ENCODE measurements at places on chromosomes 2 and 18.

GRCh38 chr2:121810959-121811853, 55.8 kb downstream of the TSN start:
- DNase-seq = peak; percentile 58

- no peak for DNase-seq
Measured at GRCh38 chr2:47695800-47696477, 87.0 kb upstream of the MSH6 start.

GRCh38 chr2:234393354-234393753, 103.5 kb downstream of the ARL4C start:
- no peak for DNase-seq

GRCh38 chr2:195049372-195050031, 607.5 kb upstream of the SLC39A10 start:
- DNase-seq = no peak

DNA sequence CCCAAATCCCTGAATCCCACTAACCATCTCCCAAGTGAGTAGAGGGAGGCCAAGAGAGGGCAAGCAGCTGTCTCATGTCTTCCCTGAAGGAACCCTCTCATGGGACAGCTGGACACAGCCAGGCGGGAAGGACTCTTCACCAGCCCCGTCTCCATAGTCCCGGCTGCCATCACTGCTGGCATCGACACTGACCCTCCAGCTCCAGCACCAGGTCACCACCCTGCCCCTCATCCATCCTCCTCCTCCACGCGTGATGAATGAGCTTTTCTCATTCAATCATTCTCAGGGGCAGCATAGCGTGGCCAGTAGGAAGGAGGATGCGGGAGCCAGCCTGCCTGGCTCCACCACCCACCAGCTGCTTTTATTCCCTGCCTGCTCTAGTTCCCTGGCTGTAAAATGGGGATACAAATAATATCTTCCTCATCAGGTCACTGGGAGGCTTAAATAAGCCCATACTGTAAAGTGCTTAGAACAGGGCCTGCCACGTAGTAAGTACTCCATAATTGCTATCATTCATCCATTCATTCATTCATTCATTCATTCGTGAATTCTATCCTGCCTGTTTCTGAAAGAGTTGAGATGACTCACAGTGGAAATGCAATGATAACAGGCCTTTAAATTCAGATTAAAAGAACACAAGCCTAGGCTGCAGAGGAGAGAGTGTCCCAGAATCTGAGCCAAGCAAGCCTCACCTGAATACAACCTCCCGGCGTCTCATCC, 30.5 kb upstream of the FOSL2 start:
- no peak for DNase-seq

GRCh38 chr18:39661856-39662366, 2096.3 kb upstream of the CELF4 start:
- no peak for DNase-seq

- DNase-seq = peak; percentile 71
Measured at GRCh38 chr2:225124311-225125017, 82.2 kb upstream of the DOCK10 start.

DNA sequence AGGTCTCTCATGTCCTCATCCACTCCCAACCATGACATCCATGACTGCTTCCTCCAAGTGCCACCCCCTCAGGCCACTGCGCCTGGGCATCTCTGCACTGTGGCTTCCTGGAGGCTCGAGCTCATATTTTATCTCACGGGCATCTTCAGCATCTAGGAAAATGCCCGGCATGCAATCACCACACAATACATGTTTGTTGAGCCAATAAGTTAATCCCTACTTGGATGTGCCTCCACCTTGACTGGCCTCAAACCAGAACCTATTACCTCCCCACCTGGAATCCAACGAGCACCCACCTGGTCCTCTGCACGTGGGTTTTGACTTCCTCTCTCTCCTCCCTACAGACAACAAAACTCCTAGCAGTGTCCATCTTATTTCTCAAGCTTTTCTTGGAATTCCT, 198.9 kb upstream of the REV1 start:
- DNase-seq = no peak

- no peak for DNase-seq
Measured at GRCh38 chr2:232891621-232892071, 21.6 kb downstream of the SNORC start.

- DNase-seq = peak; percentile 86
Measured at GRCh38 chr2:61853847-61854563, at the start of gene FAM161A. FAM161A (minus strand) TSS chr2:61854060; CDS start chr2:61854041, 19 bp downstream.

- no peak for DNase-seq
Measured at GRCh38 chr18:26654616-26655524, 106.5 kb upstream of the KCTD1 start.

DNA sequence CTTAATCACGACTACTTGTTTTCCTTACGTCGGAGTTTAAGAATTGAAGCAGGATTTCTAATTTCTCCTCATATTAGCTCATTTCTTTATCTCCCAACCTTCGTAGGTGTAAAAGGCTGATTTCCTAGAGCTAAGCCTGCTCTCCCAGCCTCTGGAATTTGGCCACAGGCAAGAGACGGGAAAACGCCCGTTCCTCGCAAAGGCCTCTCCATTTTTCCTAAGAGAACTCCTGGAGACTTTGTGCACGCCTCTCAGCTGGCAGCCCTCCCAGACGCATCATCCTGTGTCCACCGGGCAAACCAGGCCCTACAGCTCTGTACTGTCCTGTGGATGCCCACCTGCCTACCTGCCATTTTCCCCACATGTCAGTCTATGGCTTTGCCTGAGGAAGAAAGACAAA, 106.3 kb downstream of the FTCDNL1 start:
- no peak for DNase-seq

- no peak for DNase-seq
Measured at GRCh38 chr2:8445580-8445979, 236.3 kb upstream of the ID2 start.

GRCh38 chr2:16216558-16216945, 276.2 kb downstream of the MYCN start:
- no peak for DNase-seq

DNA sequence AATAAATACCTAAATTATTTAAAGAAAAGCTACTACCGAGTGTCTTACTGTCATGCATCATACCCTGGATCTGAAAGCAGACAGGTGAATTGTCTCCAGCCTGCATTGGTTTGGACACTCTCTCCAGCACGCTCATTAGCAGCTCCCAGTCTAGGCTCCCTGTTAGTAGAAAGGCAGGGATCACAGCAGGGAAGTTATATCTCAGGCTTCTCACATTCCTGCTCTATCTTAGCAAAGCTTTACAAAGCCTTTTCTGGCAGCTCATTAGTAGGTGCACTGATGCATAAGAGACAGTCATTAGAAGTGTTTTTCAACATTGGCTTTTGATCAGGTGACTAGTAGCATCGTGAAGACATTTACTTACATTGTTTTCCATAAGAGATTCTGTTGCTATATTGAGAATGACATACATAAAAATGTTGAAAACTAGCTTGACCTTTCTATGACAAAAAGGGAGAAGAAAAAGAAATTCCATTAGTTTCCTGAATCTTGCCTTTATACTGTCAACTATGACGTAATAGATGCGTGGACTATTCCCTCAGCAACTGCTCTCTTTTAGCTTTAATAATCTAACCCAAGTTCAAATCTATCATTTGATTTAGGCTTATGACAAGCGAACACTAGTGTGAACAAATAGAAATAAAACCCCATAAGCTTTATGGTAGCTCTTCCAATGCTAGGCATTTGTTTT, 408.7 kb upstream of the KCNH7 start:
- DNase-seq = peak; percentile 12

- no peak for DNase-seq
Measured at GRCh38 chr2:72144274-72144631, 3.4 kb downstream of the CYP26B1 start.

DNA sequence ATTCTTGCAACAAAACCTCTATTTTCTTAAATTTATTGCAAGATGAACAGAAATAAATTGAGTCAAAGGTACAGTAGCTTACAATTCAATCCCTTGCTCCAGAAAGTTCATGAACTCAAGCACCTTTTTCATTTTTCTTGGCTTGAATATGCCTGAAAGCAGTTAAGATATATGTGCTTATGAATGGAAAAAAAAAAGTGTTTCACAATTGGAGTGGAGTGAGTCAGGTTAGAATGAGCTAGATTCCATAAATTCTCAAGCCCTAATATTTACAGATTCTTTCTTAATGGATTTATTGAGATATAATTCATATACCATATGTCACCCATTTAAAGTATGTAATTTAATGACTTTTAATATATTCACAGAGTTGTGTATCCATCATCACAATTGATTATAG, 39.6 kb upstream of the NEMP2 start:
- DNase-seq = no peak

GRCh38 chr2:23532391-23533337, 147.7 kb downstream of the KLHL29 start:
- DNase-seq = peak; percentile 88
